ENCODE measurements at places on chromosomes 11 and 22.

GRCh38 chr11:90536301-90536700, 313.5 kb upstream of the CHORDC1 start:
- DNase-seq: no peak

GRCh38 chr11:13942971-13943381, 19.5 kb upstream of the SPON1 start:
- DNase-seq: peak; percentile 17

- DNase-seq: no peak
Measured at GRCh38 chr11:118295815-118296454, 8.6 kb upstream of the CD3E start.

DNA sequence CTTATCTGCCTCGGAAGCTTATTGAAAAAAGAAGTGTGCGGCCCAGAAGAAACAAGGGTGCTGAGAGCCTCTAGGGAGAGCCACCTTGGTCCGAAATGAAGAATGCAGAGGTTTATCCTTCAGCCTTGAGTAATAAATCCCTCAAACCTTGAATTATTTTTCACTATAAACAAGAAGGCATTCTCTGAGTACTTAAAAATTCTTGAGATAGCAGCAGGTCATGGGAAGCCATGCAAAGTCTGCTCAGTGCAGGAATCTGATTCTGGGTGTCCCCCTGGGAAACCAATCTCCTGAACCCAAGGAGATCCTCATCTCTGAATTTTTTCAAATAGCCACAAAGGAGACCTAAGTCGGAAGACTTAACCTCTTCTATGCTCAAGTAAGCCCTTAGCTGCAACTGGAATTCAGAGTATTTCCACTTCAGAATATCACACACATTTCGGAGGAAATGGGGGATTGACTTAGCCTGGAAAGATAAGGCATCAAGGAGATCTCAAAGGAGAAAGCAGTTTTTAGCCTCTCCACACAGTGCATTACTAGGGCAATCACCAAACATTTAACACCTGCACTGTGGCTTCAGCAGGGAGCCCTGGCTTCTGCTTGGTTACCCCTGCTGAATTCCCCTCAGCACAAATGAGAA, 365.0 kb downstream of the ETS1 start:
- DNase-seq: no peak

- DNase-seq: no peak
Measured at GRCh38 chr22:40202225-40202944, 24.7 kb downstream of the TNRC6B start.

DNA sequence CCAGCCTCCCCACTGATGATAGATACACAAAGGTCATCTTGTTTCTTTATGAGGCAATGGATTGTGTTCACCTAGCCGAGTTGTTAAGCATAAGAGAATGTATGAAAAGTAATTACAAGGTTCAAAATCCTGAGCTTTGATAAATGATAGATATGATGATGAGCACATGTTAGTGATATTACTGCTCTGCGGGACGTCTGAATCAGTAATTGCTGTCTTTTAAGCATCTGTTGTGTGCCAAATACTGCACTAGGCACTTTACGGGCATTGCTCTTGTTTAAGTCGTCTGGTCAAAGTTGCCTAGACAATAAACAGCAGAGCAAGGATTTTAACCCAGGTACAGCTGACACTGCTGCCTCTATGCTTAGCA, 559 bp upstream of the RNF141 start:
- no peak for DNase-seq

GRCh38 chr11:88098289-88098688, 77.0 kb downstream of the RAB38 start:
- no peak for DNase-seq

DNA sequence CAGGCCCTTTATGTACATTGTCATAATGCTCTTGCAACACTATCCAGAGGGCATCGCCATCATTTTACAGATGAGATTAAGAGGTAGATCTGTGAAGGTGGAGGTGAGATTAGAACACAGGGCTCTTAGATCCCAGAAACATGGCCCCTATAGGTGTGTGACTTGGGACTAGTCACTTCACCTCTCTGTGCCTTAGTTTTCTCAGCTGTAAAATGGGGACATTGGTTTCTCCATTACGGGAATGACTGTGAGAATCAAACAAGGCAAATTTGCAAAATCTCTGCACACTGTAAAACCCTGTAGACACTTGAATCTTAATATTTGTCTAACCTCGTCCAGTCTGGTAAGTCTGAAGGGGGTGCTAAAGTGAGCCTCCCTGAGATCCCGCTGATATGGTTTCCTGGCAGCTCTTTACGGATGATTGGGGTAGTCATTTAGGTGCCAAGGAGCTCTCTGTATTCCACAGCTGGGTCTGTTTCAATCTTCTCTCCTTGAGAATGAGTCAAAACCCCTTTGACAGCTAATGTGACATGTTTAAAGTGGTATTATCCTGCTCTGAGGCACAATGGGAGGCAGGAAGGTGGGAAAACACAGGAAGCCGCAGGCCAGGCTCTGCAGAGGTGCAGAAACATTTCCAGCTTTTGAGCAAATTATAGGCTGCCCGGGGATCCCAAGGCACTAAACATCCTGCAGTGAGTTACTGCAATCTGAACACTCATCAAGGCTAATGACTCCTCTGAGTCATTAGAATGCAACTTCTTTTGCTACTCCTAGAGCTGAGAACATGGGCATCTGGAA, 140.8 kb downstream of the CCDC81 start:
- DNase-seq: no peak

- peak; percentile 69 for DNase-seq
Measured at GRCh38 chr11:69463181-69463994, 18.1 kb upstream of the LINC01488 start.

- DNase-seq: no peak
Measured at GRCh38 chr11:68641880-68642279, 42.5 kb upstream of the GAL start.

- no peak for DNase-seq
Measured at GRCh38 chr11:103340956-103341355, 231.7 kb downstream of the DYNC2H1 start.

- DNase-seq: no peak
Measured at GRCh38 chr11:43972366-43972765, 29.9 kb downstream of the C11orf96 start.

All from SJCRH30 (cell line).